ENCODE measurements at places on chromosomes 4 and X.

GRCh38 chr4:106034220-106034619 lies 138.9 kb downstream of the NPNT start:
- no peak for DNase-seq

DNA sequence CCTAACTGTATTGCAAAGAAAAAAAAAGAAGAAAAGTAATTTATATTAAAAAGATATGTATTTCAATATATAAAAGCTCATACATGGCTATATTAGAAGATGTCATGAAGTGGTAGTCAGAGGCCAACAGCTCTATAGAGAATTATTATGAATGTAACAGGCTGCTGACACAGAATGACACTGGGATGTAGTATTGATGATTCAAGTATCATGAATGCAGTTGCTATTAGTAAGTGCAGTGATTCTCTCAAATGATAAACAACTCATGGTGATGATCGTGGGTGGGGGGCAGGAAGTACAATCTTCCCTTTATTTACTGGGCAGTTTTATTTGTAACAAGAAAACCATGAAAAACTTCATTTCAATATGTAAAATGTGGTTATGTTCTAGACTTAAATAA lies 124.6 kb downstream of the COL4A6 start:
- no peak for DNase-seq

GRCh38 chr4:145619639-145619996 lies 433 bp downstream of the MMAA start:
- DNase-seq: peak; percentile 79

DNA sequence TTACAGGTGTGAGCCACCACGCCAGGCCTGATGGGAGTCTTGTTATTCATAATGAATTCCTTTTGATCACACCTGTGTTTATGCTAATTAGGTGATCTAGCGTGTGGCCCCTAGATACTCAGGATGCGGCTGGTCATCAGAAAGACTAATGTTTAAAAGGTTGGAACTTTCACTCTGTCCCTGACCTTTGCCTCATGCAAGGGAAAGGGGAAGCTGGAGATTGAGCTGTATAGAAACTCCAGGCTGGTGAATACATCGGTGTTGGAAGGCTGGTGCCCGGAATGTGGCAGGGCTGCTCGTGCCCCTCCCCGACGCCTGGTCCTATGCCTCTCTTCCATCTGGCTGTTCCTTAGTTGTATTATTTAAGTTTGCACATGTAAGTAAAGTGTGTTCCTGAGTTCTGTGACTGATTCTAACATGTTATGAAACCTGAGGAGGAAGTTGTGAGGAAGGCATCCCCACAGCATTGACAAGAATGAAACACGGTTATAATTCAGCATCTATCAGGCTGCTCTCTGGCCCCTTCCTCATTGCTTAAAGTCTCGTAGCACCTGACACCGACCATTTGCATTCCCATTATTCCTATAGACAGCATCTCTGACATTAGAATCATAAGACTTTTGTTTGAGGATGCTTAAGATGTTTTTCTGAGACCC lies 28.9 kb downstream of the CASP3 start:
- DNase-seq: no peak

- peak; percentile 44 for DNase-seq
These were observed 69.2 kb downstream of the PHKA1 start for GRCh38 chrX:72644946-72645345.

DNA sequence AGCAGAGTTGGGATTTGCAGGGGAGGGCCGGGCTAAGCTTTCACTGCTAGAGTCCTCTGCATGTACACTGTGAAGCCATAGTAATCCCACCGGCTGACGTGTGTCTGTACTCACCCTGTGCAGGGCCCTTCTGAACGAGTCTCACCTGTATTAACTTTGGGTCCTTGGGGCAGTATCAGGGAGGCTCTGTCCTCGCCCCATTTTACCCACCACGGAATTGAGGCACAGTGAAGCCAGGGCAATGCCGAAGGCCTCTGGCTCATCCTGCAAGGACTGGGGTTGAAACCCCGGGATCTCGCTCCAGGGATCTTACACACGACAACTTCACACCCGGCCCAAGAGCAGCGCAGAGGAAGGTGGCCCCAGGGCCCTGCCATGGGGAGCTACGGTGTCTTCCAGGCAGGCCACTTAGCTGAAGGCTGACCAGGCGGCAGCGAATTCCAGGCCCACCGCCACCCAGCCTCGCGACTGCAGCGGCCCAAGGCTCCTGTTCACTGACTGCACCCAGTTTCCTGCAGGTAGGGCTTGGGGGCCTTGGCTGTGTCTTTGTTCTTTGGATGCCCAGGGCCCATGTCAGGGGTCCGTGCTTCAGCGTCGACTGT lies 75.5 kb upstream of the ADRA2C start:
- no peak for DNase-seq

DNA sequence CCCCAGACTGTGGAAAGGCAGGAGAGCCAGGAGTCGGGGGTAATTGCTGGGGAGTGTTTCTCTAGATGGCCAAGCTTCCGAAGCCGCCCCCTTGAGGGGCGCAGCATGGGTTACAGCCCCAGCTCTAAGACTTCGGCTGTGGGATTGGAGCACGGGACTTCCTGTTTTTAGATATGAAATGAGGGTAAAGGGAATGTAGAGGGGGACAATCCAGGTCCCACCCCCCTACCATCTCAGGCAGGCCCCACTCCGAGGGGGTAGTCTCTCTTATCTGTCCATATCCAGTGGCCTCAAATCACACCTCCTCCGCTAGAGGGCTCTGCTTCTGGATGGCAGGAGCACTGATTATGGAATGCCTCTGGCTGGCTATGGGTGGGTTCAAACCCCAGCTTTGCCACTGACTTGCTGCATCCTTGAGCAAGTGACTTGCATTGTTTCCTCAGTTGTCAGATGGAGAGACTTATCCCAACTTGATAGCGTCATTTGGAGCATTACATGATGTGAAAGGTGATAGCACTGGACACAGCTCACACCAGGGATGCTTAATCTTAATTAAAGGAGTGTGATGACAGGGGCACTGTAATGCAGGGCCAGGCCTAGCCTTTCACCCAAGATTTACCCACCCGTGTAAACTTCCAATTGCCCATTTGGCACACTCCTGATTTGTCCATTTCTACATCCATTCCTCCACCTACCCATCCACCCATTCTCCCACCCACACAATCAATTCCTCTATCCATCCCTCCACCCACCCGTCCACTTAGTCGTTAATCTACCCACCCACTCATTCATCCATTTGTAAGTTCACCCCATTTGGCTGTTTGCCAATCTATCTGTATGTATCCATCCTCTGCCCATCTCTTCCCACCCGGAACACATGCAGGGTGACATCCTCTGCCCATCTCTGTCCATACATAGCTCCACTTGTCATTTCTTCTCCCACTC lies 848 bp upstream of the KCND1 start:
- DNase-seq: peak; percentile 46

DNA sequence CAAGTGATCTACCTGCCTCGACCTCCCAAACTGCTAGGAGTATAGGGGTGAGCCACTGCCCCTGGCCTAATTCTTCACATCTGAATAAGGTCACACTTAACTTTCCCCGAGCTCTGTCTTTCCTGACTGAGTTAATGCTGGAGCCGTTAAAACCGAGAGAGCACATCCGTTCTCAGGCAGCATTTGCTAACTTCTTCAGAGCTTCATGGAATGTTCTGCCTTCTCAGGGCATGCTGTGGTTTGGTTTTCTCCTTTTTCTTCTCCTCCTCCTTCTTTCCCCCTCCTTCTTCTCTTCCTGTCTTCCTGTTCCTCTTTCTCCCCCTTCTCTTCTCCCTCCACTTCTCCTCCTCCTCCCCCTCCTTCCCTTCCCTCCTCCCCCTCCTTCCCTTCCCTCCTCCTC lies 119.9 kb downstream of the ASMT start:
- no peak for DNase-seq

DNA sequence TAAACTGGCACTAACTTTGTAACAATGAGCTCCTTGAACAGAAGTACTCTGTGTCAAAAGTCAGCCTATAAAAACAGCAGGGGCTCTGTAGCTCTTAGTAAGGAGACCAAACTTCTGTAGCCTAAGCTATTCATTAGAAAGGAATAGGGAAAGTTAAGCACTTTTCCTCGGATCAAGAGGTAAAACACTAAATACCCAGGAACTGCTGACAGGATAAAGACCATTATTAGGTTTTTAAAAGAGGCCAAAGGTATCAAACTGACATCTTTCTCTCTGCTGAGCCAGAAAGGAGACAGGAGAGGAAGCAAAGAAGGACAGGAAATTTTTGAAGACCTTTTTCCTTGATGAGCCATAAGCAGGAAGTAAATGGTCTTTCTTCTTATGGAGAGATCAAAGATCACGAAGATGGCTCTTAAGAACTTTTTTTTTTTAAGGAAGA lies 31.9 kb downstream of the ANAPC10 start:
- no peak for DNase-seq

All from Kasumi-1 (cell line).